ENCODE measurements at places on chromosomes 4 and X. TPM values are rescaled to one million over a fixed set of nuclear protein-coding genes. Genes with fewer than 3 reads are reported as not detected.

Gene RHOH
- total RNA-seq = under 0.01 TPM

Gene AMTN
- not detected for total RNA-seq

Gene GLOD5
- total RNA-seq = not detected

- DNase-seq = peak; percentile 29
- H3K4me3 ChIP-seq = no peak overlapping the region
- no peaks in the 10 kb centered on the region for H3K36me3 ChIP-seq
Measured at GRCh38 chr4:98720871-98721480, 62.6 kb upstream of the TSPAN5 start.

DNA sequence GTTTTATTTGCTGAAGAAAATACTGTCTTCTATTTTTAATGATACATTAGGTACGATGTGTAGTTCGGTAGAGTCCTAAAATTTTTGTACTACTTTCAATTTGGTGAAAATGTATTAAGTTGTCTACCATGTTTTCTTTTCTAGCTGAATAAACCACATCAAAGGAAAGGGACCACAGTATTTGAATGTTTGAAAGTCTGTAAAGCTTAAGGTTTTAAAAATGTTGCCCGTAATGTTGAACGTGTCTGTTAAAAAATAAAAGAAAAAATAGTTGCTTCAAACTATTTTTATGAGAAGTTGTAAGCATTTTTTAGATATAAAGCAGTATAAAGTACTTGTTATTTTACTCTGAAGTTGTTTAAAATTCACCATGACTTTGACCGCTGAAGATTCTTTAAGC lies 3.2 kb downstream of the CDKN2AIP start:
- peaks cover 35% of the 10 kb centered on the region for H3K4me1 ChIP-seq
- H3K4me3 ChIP-seq = no peak overlapping the region
- H3K27ac ChIP-seq = no peak overlapping the region
- no peaks in the 10 kb centered on the region for H3K27me3 ChIP-seq
- H3K36me3 ChIP-seq = peaks cover 39% of the 10 kb centered on the region
- DNase-seq = no peak

GRCh38 chrX:118644378-118644777 lies 83.0 kb upstream of the IL13RA1 start:
- H3K27me3 ChIP-seq = no peaks in the 10 kb centered on the region
- H3K27ac ChIP-seq = no peak overlapping the region
- no peak overlapping the region for H3K4me3 ChIP-seq

GRCh38 chr4:40283968-40284367 lies 51.2 kb upstream of the CHRNA9 start:
- no peak overlapping the region for H3K27ac ChIP-seq
- H3K4me3 ChIP-seq = no peak overlapping the region
- no peak for DNase-seq
- H3K4me1 ChIP-seq = no peaks in the 10 kb centered on the region
- H3K27me3 ChIP-seq = no peaks in the 10 kb centered on the region

- no peaks in the 10 kb centered on the region for H3K4me1 ChIP-seq
- no peaks in the 10 kb centered on the region for H3K36me3 ChIP-seq
- H3K27ac ChIP-seq = no peak overlapping the region
- no peak overlapping the region for H3K4me3 ChIP-seq
- no peaks in the 10 kb centered on the region for H3K27me3 ChIP-seq
- no peak for DNase-seq
Measured at GRCh38 chrX:120380699-120381098, 18.8 kb downstream of the ATP1B4 start.

DNA sequence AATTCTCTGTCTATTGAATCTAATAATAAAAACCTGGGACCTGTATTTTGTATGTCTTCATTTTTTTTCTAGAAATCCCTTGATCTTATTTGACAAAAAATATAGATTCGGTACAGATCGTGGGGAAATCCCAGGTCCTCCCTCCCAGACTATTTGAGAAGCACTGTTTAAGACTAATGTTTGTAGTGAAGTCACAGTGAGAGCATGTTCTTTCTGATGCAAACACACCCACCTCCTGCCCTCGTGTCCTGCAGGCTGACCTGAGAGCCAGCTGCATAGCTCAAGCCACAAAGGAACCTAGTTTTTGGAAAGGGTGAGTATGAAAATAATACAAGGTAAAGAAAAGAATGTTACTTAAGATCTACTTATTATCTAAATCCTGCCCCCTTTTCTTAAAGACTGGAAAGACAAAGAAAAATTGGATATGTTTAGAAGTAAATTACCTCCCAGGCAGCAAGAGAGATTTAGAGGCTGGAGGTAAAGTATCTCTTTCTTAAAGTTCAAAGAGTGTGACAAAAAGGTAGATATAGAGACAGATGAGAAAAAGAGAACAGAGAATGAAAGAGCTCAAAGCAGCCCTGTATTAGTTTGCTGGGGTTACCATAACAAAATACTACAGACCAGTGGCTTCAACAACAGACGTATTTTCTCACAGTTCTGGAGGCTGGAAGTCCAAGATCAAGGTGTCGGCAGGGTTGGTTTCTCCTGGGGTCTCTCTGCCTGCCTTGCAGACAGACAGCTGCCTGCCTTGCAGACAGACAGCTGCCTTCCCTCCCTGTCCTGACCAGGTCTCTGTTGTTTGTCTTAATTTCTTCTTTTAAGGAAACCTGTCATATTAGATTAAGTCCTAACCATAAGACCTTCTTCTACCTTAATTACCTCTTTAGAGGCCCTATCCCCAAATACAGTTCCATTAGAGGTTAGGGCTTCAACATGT lies 20.4 kb upstream of the DCTD start:
- H3K27me3 ChIP-seq = peaks cover 10% of the 10 kb centered on the region
- H3K4me1 ChIP-seq = peaks cover 2% of the 10 kb centered on the region
- peak overlapping the region; percentile 34 for H3K4me3 ChIP-seq

DNA sequence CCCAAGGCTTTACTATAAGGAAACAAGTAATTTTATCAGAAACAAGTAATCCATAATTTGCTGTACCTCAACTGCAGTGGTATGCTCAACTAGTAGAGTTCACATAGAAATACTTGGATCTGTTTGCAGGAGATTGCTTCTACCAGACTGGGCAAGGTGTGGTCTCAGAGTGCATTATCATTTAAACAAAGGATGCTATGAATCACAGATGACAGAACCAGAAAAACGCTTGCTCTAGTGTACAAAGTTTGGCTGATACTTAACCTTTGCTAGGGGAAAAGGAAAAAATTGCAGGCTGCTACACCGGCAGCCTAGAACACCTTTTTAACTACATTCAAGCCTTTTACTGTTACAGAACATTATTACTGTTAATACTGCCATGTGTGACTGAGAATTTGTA lies 97.1 kb downstream of the ENOX2 start:
- no peak for DNase-seq
- H3K27ac ChIP-seq = no peak overlapping the region
- H3K36me3 ChIP-seq = no peaks in the 10 kb centered on the region
- H3K27me3 ChIP-seq = no peaks in the 10 kb centered on the region
- no peaks in the 10 kb centered on the region for H3K4me1 ChIP-seq

DNA sequence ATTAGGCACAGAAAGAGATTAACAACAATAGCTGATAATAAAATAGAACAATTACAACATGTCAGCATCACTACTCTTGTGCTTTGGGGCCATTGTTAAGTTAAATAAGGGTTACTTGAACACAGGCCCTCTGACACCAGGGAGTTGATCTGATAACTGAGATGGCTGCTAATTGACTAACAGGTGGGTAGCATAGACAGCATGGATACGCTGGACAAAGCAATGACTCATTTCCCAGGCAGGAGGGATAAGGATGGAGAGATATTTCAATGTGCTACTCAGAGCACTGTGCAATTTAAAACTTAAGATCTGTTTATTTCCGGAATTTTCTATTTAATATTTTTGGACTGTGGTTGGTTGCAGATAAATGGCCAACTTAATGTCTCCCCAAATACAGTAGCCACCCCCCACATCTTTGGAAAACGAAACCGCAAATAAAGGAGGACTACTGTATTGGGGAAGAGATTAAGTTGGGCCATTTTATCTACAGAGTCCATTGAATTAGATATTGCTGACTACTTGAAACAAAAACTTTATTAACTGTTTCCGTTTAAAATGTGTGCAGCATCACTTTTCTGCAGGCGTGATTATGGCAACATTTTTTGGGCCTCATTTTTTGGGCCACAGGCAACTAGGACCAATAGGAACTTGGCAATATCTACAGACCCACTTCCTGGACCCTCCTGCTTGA lies 200.6 kb upstream of the KLF3 start:
- peaks cover 4% of the 10 kb centered on the region for H3K27me3 ChIP-seq
- H3K4me3 ChIP-seq = no peak overlapping the region
- H3K27ac ChIP-seq = no peak overlapping the region
- no peaks in the 10 kb centered on the region for H3K4me1 ChIP-seq

- DNase-seq = no peak
- no peaks in the 10 kb centered on the region for H3K4me1 ChIP-seq
- no peak overlapping the region for H3K4me3 ChIP-seq
- H3K36me3 ChIP-seq = no peaks in the 10 kb centered on the region
- H3K27me3 ChIP-seq = no peaks in the 10 kb centered on the region
Measured at GRCh38 chrX:136586386-136586785, 54.4 kb downstream of the VGLL1 start.

- H3K36me3 ChIP-seq = no peaks in the 10 kb centered on the region
- no peaks in the 10 kb centered on the region for H3K27me3 ChIP-seq
- H3K4me1 ChIP-seq = no peaks in the 10 kb centered on the region
- H3K27ac ChIP-seq = no peak overlapping the region
- DNase-seq = peak; percentile 11
Measured at GRCh38 chrX:3589474-3589873, 124.0 kb downstream of the PRKX start.

DNA sequence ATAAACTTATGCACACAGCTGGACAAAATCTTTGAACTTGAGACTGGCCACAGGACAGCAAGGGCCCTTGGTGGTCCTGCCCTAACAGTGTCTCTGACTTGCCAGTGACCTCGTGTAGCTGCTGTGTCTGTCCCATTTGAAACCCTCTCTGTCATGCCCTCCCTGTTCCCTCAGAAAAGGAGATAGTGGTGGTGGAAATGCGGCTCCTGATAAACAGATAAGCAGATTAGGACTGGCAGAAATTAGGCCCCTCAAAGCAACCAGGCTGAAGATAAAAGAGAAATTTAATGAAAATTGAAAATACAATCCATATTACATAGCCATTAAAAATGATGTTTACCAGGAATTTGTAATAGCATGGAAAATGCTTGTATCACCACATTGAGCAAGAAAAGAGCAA lies 136.6 kb upstream of the ATP6AP2 start:
- DNase-seq = no peak
- no peaks in the 10 kb centered on the region for H3K4me1 ChIP-seq

GRCh38 chrX:132165651-132166050 lies 37.8 kb upstream of the FRMD7 start:
- peaks cover 4% of the 10 kb centered on the region for H3K27me3 ChIP-seq
- no peaks in the 10 kb centered on the region for H3K36me3 ChIP-seq
- H3K27ac ChIP-seq = no peak overlapping the region
- no peaks in the 10 kb centered on the region for H3K4me1 ChIP-seq
- H3K4me3 ChIP-seq = no peak overlapping the region

DNA sequence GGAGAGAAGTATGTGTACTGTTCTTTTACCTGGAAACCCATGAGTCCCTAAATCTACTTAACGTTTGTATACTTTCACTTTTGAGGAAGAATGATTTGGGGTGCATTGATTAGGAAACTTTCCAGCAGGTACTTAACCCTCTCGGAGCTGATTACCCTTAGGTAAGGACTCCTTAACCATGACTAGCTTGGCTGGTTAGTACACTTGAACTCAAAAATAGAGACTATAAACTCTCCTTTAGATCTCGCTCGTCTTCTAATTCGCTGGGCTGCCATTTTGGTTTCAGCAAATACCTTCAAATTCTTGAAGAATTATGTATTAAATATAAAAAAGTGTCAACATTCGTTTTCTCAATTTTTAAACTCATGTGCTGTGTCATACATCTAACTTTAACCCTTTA lies 2.0 kb downstream of the USP9X start:
- H3K27ac ChIP-seq = peak overlapping the region; percentile 80
- peak overlapping the region; percentile 96 for H3K4me3 ChIP-seq
- no peak for DNase-seq
- peaks cover 26% of the 10 kb centered on the region for H3K4me1 ChIP-seq

- no peak overlapping the region for H3K4me3 ChIP-seq
- no peaks in the 10 kb centered on the region for H3K4me1 ChIP-seq
- no peak for DNase-seq
- no peaks in the 10 kb centered on the region for H3K36me3 ChIP-seq
Measured at GRCh38 chr4:139672732-139673131, 7.1 kb downstream of the MGST2 start.

- no peak overlapping the region for H3K27ac ChIP-seq
- no peaks in the 10 kb centered on the region for H3K36me3 ChIP-seq
- no peaks in the 10 kb centered on the region for H3K4me1 ChIP-seq
- DNase-seq = no peak
- H3K4me3 ChIP-seq = no peak overlapping the region
- H3K27me3 ChIP-seq = peaks cover 14% of the 10 kb centered on the region
Measured at GRCh38 chr4:109990261-109991257, 77.9 kb downstream of the EGF start.

- H3K4me3 ChIP-seq = no peak overlapping the region
- no peak overlapping the region for H3K27ac ChIP-seq
- H3K4me1 ChIP-seq = no peaks in the 10 kb centered on the region
- no peaks in the 10 kb centered on the region for H3K36me3 ChIP-seq
Measured at GRCh38 chr4:85669204-85669603, 194.3 kb downstream of the ARHGAP24 start.

DNA sequence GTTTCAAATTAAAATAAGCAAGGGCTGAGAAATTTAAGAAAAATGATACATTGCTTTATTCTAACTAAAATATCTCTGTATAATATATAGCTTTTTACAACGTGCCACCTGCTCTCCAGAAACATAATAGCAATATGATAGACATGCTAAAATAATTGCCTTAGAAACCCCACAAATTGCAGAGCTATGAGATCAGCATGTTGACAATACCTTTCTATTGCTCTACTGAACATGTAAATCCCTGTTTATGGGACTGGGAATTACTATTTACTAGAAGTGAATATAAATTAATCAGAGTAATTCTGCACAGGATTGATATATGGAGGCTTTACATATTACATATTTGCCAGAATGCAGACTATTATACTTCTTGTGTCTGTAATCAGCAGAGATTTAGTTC lies 1831.1 kb upstream of the IGFBP7 start:
- H3K4me3 ChIP-seq = no peak overlapping the region
- DNase-seq = no peak
- no peak overlapping the region for H3K27ac ChIP-seq
- H3K27me3 ChIP-seq = no peaks in the 10 kb centered on the region

DNA sequence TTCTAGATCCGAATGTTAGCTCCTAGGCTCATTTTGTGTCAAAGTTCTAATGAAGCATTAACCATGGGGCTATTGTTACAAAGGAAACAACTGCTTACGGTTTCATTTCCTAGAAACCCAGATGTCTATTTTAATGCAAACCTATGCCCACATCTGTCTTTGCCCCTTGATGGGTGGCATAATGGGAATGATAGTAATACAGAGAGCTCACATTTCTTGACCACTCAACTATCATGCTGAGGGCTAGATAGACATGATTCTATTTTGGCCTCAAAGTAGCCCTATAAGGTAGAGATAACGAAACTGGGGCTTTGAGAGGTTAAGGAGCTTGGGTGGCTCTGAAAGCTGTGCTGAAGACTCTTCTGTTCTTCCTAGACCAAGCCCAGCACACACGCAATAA lies 1.9 kb downstream of the TLR7 start:
- H3K36me3 ChIP-seq = no peaks in the 10 kb centered on the region
- H3K4me3 ChIP-seq = no peak overlapping the region
- H3K27me3 ChIP-seq = no peaks in the 10 kb centered on the region
- no peaks in the 10 kb centered on the region for H3K4me1 ChIP-seq
- DNase-seq = no peak
- no peak overlapping the region for H3K27ac ChIP-seq
